NCI-H1436 (cell line): ENCODE measurements at places on chromosomes 4 and X.

DNA sequence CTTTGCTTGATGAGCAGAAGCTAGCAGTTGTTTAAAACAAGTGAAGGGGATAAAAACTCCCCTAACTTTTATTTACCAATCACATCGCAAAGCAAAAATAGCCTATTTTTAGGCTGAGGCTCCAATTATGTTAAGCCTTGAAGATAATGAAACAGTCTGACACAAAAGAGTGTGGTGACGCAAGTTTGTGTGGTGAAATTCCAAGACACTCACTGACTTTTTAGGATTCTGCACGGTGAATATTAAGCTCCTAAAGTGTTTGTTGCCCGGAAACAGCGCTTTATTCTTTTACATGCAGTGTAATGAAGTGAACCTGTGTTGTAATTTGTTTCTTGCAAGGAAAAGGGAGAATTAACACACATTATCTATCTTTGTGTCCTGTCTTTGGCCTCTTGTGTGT is 74.8 kb downstream of the POLA1 start:
- DNase-seq, result no peak

DNA sequence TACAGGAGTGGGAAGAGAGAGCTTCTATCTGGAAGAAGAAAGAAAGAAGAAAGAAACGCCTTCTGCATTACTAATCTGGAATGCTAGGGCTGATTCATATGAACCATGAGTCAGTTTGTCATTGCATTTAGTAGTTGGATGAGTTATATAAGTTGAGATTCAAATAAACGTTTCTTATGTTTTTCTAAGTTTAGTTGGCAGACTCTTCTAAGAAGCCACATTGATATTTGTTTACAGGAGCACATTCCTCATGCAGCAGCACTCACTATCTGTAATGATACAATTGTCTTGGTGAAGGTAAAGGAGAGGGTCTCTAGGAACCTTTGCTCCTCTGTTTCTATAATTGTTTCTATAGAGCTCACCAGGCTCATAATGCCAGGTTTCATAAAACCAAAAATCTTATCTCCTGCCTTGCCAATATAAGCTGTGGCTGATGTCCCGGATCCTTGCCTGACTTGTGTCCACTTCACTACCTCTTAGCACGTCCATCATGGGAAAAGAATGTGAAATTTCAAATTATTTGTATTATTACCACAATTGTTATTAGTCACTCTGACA is 39.5 kb downstream of the HOPX start:
- no peak for DNase-seq

DNA sequence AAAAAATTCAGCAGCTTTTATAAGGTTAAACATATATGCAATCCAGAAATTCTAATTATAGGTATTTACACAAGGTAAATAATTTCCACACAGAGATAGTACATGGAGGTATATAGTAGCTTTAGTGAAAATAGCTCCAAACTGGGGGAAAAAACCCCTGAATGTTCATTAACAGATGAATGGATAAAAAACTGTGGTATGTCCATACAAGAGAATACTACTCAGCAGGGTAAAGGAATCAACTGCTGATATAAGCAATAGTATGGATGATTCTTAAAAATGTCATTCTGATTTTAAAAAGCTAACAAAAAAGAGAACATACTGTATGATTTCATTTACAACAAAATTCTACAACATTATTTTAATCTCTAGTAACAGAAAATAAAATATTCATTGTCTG is 37.2 kb upstream of the FRMD7 start:
- no peak for DNase-seq

- DNase-seq, result no peak
These were observed 59.5 kb upstream of the TADA2B start for GRCh38 chr4:6983544-6984142.

DNA sequence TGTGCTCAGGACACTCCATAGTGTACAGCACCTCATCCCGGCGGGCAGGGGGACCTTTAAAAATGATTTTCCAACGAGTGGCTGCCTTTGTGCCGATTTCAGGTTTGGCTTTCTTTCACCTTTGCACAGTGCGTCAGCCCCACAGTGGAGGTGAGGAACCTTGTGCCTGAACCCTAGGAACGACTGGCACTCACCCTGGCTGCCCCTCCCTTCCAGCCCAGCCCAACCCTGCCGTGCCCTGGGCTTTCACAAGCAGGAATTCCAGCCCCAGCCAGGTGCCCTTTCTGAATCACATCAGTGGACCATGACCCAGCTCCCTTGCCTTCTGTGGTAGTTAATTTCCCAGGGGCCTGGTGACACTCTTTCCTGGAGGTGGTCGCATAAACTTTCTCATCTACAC is 1.3 kb downstream of the TMEM164 start:
- DNase-seq, result no peak

DNA sequence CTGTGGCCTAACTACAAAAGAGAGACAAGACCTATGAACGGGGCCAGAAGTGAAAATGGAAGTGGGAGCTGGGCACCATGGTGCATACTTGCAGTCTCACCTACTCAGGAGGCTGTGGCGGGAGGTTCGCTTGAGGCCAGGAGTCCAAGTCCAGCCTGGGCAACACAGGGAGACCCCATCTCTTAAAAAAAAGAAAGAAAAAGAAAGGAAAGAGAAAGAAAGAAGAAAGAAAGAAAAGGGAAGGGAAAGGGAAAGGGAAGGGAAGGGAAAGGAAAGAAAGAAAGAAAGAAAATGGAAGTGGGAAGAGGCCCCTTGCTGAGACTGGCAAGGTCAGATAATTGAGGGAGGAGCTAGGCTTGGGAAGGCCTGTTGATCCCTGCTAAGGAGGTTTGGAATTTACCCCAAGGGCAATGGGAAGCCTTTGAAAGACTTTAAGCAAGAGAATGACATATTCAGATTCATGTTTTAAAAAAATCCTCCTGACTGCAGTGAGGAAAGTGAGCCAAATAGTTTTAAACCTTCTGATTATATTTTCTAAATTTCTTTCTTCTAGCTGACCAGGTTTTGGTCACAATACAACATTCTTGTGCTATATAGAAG is 17.7 kb upstream of the HERC5 start:
- no peak for DNase-seq

DNA sequence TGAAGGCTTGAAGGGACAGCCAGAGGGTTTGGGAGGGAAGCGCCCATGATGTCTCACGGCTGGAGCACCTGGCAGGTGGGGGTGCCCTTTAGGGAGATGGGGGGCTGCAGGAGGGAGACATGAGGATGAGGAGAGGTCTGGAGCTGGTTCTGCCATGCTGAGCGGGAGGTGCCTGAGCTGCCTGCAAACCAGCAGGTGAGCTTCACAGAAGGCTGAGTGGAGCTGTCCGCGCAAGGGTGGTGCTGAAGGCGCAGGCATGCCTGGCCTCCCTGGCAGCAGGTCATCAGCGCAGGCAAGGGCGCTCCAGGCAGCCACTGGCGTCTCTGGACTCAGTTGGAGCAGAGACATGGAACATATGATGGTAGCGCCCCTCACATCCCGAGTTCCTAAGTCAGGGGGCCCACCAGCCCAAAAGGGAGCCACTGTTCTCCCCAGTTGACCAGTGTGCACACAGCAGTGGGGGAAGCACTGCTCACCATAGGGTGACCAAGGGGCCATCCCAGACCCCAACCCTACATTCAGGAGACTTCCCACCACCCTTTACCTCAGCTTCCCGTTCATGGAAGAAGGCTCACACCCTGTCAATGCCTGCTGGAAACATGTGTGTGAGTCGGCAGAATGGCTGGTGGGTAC is 25.8 kb downstream of the ADRA2C start:
- no peak for DNase-seq

DNA sequence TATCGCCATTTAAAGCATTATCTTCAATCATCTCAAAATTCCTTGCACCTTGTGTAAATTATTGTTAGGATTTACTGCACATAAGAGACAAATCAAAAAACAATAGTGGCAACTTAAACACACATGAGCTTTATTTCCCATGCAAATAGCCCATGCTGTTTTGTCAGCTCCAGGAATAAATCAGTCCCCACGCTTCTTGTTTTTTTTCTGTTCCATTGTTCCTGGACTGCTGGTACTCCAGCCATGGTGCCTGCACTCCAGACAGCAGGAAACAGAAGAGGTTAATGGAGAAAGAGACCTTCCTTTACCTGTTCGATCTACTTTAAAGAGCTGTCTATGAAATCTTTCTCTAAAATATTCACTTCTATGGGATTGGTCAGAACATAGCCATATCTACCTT is 1515.7 kb upstream of the TENM3 start:
- no peak for DNase-seq

- DNase-seq, result no peak
These were observed 208.3 kb downstream of the ARHGAP10 start for GRCh38 chr4:147940171-147940570.

DNA sequence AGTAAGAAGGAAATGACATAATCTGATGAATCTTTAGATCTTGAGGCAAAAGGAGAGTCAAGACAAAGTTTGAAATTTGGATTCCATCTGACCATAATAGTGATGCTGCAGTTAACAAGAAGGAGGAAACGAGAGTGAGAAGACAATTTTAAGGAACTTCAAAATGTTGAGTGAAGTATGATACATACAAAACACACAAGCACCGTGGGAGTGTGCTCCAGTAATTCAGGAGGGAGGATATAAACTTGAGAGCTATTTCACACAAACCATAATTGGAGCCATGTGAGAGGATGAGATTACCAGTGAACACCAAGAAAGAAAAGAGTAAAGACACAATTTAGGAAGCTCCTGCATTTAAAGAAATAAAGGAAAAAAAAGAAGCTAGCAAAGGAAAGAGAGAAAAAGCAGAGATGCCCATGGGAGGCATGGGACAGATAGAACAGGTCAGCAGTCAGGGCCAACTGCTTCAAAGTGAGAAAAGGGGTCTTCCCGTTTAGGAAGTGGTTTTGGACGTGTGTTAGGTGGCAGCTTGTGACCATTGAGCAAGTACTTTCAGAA is 150.7 kb upstream of the SLC7A11 start:
- no peak for DNase-seq

DNA sequence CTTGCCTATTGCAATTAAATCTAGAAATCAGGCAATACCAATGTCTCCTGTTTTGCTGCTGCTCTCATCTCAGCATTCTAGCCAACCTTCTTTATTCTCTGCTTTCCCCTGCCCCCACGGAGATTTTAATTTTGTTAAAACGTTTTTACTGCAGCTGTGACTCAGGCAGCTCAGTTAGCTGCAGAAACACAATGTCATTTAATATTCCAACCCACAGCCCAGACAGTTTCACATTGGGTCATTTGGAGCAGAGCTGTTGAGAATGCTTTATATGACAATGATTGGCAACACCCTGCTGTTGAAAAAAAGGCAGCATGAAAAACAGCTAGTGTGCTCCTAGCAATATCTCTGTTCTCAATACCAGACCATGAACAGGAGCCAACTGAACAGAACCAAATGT is 12.6 kb upstream of the SLC10A4 start:
- peak; percentile 16 for DNase-seq

DNA sequence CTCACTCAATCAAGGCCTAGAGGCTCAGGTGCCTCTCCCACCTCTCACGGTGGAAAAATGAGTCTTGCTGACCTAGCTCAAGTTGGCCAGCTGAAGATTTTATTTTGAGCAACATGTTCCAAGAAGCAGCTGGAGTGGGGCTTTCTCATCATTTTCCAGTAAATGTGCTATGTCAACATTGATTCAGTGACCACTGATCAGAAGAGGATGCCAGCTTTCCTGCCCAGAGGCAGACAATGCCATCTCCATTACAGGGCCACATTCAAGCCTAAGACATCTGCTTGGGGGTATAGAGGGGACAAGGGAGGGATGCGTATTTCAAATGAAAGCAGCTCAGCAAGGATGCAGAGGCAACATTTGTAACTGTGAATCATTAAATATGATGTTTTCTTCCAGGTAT is 3.0 kb downstream of the MEPE start:
- DNase-seq, result no peak

DNA sequence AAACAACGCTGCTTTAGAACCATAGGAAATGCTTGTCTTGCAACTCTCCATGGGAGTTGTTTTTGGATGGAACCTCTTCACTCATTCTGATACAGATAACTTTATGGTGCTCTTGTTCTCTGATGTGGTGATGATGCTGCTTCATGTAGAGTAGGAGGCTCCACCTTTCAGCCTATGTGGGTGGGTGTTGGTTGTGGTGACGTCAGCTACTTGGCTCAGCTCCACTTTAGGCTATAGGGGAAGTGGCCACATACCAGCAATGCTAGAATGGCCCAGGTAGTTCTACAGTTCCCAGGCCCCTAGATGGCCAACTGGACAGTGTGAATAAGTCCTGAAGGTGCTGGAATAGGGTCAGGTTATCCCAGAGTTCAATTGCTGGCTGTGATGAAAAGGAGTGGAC is 192.1 kb downstream of the TBX22 start:
- DNase-seq, result no peak

DNA sequence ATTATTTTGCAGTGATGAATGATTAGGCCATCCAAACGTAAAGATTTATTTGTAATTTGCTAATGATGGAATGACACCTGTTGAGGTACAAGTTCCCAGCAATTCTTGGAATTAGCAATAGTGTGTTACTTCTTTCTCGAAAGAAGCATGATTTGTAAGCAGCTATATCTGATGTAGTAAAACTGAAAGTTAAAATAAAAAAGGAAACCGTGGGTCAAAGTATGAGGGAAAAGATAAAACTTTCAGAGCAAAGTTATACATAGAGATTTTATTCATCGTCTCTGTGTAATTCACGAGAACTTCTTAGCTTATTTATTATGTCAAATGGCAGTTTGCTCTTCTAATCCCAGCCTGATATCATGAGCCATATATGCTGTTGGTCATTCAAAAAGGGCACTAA is 59.0 kb downstream of the NFKB1 start:
- no peak for DNase-seq

DNA sequence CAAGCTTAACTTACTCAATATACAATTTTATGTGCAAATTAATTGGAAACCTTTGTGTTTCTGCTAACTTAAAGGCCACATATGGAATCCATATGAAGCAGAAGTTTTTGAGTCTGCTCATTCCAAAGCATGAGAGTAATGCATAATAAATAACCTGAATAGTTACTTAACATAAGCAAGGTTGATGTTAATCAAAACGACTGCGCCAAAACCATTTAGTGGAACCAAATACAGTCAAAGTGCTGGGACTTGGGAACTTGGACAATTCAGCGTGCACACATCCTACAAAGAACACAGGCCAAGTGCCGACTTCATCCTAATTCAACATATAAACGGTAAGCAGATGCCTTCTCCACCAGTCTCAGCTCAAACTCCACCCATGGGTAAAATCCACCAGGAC is 17.0 kb downstream of the TSPAN5 start:
- DNase-seq, result no peak

DNA sequence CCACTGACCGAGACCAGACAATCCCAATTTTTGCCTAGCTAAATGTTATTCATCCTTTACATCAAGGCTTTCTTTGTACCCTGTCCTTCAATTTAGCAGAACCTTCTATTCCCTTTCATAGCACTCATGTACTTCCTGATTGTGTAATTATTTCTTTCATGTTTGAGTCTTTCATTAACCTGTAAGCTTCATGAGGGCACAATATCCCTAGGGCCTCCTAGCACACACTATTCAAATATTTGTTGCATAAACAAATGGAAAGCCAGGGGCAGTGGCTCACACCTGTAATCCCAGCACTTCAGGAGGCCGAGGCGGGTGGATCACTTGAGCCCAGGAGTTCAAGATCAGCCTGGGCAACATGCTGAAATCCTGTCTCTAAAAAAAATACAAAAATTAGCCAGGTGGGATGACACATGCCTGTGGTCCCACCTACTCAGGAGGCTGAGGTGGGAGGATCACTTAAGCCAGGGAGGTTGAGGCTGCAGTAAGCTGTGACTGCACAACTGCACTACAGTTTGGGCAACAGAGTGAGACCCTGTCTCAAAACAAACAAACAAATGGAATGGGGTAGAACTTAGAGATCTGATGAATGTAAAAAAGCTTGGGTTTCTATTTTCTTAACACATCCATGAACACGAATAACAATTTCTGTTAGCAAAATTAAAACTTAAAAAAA is 59.0 kb downstream of the SAT1 start:
- no peak for DNase-seq

- no peak for DNase-seq
These were observed 51.2 kb downstream of the SMARCA1 start for GRCh38 chrX:129472116-129472515.
